Fibroblast of skin of scalp (primary cell): ENCODE measurements at places on chromosomes 2 and 18.
A peak's percentile ranks its signal among the peaks of the same experiment; 100 is the strongest.

DNA sequence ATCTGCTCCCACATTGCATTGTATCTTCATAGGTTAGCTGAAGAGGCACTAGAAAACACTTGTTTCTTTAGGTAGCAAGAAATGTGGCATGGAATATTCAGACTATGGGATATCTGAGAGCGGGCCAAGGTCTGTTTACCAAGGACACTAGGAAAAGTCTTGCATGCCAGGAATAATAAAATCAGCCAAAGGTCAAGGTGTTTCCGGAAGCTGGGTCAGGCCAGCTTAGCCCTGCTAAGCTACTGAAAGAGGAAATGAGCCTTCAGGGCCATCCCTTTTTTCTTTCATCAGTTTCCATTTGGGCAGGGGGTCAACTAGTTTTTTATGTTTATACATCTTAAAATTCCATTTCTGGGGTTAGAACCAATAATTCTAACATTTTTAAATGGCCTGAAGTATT is 101.1 kb downstream of the DPP4 start:
- no peak for DNase-seq

- DNase-seq: no peak
Observed at GRCh38 chr18:79901665-79902064, 49.8 kb downstream of the SLC66A2 start.

DNA sequence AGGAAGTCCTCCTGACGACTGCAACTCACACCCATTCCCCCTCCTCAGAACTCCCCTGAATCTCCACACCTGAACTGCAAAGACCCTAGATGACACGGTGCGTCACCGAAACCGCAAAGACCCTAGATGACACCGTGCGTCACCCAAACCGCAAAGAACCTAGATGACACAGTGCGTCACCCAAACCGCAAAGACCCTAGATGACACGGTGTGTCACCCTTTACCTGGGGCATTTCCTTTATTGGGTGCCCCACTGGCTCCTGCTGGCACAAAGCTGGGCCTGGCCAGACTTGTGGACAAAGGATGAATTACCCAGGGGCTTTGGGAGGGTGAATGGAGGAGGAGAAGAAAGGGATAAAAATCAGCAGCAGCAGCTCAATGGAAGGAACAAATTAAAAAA is 123.8 kb downstream of the CELF4 start:
- no peak for DNase-seq

GRCh38 chr18:13520306-13520705 is 206.1 kb downstream of the FAM210A start:
- no peak for DNase-seq

DNA sequence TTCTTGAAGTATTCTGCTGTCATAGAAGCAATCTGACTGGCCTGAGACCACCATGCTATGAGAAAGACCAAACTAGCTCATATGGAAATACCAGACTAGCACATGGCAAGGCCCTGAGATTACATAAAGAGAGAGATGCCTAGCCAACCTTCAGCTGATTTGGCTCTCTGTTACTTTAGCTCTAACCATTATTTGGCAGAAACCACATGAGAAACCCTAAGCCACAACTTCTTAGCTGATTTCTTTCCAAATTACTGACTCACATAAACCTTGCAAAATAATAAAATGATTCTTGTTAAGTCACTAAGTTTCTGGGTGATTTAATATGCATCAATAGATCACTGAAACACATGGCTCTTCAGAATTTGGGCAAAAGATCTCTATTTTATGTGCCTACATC is 295.0 kb upstream of the ZNF521 start:
- peak; percentile 56 for DNase-seq
